ENCODE measurements at places on chromosomes 1 and 21.

- no peak for DNase-seq
Observed at GRCh38 chr1:236167578-236167977, 25.2 kb downstream of the GPR137B start.

DNA sequence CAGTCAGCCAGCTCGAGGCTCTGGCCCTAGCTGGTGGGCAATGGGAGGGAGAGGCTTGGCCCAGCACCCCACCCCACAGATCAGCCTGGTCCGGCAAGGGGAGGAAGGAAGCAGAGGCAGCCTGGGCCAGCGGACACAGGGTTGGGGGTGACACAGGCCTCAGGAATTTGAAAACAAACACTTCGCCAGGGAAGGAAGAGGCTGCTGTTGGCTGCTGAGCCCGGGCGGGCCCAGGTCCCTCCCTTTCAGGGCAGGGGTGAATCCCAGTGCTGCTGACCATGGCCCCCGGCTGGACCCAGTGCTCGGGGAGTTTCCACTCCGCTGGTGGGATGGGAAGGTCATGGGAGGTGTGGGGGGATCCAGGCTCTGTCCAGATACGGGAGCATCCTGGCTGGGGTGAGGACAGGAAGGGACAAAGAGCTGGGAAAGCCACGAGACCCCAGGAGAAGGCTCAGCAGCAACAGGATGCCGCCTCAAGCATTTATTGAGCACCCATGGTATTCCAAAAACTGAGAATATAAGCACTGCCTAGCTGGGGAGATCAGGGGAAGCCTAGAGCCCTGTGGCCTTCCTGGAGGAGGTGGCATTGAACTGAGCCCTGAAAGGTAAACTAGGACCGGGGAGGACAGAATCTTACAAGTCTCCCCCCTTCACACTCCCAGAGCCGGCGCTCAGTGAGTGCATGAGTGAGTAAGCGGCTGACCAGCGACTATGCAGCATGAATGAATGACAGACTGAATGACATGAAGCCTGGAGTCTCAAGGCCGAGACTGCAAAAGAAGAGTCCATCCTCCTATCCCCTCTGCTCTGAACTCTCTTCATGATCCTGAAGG lies 26.2 kb upstream of the EPHA2 start:
- peak; percentile 85 for DNase-seq

GRCh38 chr1:24963099-24963872 lies 33.2 kb upstream of the RUNX3 start:
- DNase-seq: no peak

- DNase-seq: no peak
Observed at GRCh38 chr1:29465755-29466154, 229.4 kb downstream of the PTPRU start.

- no peak for DNase-seq
Observed at GRCh38 chr1:235416662-235417049, 49.4 kb downstream of the TBCE start.

DNA sequence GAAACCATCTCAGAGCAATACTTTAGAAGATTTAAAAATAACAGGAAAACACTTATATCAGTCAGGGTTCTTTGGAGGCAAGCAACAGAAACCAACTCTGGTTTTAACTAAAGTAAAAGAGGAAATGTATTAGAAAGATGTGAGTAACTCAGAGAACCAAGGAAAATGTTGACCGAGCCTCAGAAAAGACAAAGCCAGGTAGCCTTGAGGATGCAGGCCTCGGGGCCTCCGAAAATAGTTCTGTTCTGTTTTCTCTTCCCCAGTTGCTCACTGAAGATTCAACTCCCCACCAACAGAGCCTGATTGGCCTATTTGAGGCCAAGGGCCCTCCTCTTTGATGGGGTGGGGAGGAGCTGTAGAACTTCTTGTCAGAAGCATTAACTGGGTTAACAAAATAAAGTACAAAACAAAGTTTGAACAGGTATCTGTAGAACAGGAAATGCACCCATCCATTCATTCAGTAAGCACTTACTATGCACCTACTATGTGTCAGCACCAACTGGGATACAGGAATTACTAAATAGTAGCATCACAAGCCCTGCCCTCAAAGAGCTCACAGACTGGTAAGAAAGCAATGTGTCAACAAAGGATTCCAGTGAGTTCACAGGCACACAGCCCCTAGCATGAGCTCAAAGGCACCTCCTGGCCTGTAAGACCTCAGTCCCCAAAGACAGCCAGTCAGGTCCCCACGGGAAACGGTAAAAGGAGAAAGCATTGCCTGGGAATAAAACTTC lies 12.6 kb downstream of the SLAMF8 start:
- no peak for DNase-seq

DNA sequence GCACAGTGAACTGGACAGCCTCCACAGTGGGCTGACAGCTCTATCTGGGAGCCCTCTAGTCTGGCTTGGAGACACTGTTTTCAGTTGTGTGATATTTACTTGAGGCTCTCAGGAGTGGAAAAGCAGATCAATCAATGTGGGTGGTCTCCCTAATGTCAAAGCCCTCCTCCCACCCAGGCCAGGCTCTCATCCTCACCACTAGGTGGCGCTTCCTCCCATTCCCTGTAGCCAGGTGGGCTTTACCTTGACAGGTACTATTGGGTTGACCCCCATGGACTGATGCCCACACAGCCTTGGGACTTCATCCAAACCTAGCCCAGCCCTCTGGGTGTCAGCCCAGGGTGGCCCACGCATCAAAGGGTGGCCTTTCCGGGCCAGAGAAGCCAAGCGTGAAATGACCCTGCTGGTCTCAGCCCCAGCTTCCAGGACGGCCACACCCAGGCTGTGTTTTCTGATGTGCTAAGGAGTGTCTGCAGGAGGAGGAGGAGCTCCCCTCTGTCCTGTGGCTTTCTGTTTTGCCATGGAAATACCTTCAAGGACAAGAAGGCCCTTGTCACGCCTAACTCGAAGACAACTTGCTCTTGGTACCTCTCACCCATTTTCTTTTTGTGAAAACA lies 54.0 kb downstream of the CLIC6 start:
- no peak for DNase-seq

DNA sequence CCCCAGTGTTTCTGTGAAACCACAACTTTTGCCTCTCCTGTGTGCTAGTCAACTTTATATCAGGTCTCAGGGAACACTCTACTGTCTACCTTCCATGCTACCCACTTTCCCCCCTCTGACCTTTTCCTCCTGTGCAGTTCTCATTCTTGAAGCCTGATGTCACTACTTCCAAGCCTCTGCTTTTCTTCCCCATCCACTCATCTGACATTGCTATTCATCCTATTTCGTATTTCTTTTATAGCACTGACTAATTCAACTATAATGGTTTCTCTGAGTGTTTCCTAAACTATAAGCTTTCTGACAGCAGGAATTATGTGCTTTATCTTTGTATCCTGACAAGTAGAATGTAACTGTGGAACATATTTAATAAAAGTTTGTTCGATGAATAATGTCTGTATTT lies 18.2 kb upstream of the DPH5 start:
- DNase-seq: no peak

GRCh38 chr1:236465231-236465958 lies 58.4 kb upstream of the LGALS8 start:
- DNase-seq: no peak

DNA sequence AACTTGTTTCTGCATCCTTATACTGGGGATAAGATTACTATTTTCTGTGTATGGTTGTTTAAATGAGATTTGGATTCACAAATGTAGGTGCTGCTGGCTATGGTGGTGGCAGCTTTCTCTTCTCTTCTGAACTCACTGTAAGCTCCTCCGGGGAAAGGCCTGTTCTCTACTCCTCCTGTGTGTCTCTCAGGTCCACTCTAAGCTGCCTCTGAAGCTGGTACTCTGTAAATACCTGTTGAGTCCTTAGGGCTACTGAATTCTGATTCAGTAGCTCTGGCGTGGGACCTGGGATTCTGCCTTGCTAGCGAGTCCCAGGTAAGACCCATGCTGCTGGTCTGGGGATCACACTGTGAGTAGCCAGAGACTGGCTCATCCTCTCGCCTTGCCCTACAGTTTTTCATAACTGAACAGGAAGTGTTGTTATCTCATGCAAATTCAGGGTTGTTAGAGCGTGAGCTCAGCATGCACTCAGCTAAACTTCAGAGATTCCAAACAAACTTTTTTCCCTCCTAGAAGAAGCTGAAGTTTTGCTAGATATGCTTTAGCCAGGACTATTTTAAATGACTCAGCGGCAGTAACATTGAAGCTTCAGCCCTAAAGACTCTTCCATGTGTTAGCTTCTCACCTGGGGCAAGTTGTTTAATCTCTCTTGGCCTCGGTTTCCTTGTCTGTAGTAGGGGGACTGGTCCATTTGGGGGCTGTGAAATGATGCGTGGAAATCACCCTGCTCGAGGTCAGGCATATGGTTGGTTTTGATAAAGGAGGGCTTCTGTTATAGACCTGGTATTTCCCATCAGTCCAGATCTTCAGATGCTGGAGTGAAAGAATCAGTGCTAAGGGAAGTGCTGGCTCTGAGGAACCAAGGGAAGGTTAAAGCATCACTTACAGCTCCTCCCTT lies 271.5 kb upstream of the TMEM51 start:
- DNase-seq: no peak

DNA sequence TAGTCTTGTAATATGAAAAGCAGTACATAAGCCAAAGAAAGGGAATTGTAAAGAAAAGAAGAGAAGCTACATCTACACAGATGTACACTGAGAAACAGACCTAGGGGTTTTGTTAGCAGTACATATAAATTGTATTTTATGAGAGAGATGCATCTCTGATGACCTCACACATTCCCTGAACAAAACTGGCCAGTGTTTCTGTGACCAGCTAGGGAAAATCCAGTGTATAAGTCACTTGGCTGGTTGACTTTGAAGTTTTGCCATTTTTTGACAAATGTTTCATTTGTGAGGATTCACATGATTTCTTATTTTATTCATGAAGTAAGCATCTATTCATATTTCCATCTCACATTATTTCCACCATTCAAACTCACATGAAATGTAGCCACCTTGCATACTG lies 28.3 kb upstream of the DYNLT5 start:
- DNase-seq: no peak

- no peak for DNase-seq
Observed at GRCh38 chr21:29638761-29639327, 301.0 kb downstream of the GRIK1 start.

DNA sequence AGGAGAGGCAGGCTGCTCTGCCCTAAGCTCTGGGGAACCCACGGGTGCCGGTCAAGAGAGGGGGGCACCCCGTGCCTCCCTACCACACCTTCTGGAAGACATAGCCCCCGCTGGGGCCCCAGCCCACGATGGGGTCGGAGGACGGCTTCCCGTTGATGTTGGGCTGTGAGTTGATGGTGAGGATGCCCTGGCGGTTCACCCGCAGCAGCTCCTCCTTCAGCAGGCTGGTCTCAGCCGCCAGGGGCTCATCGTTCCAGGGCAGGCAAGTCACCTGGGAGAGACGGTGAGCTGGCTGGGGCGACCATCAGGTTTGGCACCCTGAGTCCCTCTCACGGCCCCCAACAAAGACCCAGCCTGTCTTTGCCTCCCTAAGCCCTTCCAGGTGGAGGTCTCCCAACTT lies 11.9 kb downstream of the MTHFR start:
- DNase-seq: no peak

GRCh38 chr1:184650177-184650866 lies 104.3 kb downstream of the EDEM3 start:
- DNase-seq: no peak

GRCh38 chr1:70910013-70910412 lies 137.6 kb downstream of the PTGER3 start:
- DNase-seq: no peak

DNA sequence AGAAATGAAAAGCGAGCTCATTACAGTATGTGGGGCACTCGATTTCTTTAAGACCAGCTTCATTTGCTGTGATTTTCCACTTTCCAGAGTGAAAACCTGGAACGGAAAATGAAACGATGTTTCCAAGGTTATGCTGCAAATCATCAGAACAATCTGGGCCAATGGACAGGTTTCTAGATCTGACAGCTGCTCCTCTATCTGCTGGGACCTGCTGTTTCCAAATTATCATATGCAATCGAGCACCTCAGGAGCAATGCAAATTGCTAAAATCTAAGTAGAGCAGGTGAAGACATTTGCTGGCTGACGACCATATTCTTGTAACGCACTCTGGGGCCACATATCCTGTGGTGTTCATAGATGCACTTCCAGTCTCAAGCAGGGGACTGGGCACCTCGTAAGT lies 39.7 kb upstream of the TIAM1 start:
- no peak for DNase-seq

DNA sequence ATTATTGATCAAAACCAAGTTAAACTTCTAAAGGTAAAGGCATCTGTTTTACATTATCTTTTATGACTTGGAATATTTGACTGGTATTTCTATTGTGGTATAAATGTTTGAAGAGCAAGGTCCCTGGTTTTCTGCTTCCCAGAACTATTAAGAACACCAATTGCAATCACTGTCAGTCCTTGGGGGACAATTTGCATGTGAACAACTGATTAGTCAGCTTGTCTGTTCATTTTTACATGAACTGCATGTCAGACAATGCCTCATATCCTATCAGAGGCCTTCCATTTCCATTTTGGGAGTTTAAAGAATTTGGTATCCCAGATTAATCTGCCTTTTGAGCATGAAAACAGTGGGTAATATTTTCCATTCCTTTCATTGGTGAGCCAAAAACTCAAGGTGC lies 654.9 kb upstream of the USP24 start:
- DNase-seq: no peak

DNA sequence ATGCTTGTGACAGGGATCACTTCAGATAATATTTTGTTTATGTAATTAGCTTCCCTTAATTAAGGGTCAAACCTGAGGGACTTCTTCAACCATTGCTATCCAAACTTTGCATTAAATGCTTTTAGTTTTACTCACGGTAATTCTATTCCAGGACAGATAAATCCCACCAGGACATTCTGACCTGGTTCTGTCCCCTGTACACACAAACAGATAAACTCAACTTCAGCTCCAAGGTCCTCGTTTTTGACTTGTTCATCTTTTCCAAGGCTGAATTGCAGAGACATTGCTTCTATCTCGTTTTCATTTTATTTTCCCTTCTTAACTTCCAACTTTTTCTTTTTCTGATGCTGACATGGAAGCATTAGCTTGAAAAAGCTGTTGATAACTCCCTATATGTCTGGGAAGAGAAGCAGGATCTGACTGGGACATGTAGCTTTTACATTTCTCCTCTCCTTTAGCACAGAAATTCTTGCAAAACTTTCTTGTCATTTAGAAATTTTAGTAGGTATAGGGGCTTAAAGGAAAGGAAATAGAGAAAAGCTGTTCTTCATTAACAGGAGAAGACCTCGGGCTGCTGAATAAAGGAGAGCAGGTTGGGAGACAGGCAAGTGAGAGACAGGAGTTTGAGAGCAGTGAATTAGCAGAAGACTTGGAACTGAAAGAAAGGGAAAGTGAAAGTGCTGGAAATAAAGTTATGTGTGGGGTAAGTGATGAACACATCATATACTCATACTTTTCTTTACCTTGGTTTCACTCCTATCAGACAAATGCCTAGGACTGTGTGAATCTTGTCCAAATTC lies 231.7 kb upstream of the B3GALT2 start:
- no peak for DNase-seq

GRCh38 chr21:43306911-43307676 lies 119.8 kb downstream of the SIK1 start:
- no peak for DNase-seq

GRCh38 chr1:99707535-99708142 lies 58.8 kb downstream of the FRRS1 start:
- peak; percentile 21 for DNase-seq

Measured in heart right ventricle (tissue), 16 donors.